Activated CD8-positive, alpha-beta memory T cell treated with anti-CD3 and anti-CD28 coated beads for 1 hour (primary cell): ENCODE measurements at places on chromosomes 3 and 15.

DNA sequence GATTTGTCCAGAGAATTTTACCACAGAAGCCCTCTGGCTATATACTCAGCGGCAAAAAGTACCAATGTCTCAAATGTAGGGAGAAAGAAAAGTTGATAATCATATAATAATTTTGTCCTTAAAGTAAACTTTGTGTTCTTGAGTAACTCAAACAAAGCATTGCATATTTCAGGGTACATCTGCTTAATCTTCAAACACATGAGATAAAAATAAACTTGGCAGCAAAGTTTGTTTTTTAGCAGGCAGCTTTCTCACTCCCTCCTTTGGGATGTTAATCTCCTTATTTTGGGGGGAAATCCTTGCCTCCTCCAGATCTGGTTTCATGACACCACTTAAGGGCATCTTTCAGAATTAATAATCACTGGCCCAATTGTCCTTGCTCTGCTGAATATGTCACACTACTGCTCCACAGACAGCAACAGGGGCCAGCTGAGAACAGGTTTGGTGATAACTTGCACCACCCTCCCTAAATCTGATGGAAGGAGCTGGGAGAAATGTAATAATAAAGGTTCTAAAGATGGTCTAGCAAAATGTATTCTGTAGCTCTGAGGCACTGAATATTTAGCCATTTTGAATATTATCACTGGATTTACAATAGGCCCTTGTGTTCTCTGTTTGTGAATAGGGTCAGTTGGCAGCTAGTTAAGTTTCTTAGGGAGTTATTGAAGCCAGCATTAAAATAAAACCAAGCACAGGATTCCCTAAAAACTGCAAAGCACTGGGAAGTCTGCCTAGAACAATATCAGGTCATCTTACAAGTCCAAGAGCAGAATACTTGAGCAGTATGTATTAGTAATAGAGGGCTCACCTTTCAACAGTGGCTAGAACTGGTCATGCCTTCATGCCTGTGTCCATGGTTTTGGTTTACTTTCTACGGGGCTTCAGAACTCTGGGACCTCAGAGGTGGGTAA, 79.2 kb downstream of the EFL1 start:
- DNase-seq, result no peak

GRCh38 chr3:115438799-115439198, 184.5 kb upstream of the GAP43 start:
- DNase-seq, result no peak

DNA sequence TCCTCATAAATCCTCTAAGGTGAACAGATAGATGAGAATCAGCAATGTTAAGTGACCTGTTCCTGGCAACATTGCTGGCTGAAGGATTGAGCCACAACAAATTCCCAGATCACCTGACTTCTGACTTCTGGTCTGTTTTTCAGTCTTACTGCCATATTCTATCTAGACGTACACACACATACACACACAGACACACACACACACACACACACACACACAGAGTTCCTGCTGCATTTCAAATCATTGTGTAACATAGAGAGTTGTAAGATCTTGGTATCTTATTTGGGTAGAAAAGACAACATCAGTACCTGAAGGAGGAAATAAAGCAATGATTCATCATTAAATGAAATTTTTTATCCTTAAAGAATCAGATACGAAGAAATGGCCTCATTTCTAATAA, 342.6 kb downstream of the MFSD1 start:
- no peak for DNase-seq

- no peak for DNase-seq
Measured at GRCh38 chr3:149382518-149382917, 5.1 kb upstream of the TM4SF1 start.

GRCh38 chr15:89820666-89821611, 6.3 kb upstream of the ANPEP start:
- no peak for DNase-seq

DNA sequence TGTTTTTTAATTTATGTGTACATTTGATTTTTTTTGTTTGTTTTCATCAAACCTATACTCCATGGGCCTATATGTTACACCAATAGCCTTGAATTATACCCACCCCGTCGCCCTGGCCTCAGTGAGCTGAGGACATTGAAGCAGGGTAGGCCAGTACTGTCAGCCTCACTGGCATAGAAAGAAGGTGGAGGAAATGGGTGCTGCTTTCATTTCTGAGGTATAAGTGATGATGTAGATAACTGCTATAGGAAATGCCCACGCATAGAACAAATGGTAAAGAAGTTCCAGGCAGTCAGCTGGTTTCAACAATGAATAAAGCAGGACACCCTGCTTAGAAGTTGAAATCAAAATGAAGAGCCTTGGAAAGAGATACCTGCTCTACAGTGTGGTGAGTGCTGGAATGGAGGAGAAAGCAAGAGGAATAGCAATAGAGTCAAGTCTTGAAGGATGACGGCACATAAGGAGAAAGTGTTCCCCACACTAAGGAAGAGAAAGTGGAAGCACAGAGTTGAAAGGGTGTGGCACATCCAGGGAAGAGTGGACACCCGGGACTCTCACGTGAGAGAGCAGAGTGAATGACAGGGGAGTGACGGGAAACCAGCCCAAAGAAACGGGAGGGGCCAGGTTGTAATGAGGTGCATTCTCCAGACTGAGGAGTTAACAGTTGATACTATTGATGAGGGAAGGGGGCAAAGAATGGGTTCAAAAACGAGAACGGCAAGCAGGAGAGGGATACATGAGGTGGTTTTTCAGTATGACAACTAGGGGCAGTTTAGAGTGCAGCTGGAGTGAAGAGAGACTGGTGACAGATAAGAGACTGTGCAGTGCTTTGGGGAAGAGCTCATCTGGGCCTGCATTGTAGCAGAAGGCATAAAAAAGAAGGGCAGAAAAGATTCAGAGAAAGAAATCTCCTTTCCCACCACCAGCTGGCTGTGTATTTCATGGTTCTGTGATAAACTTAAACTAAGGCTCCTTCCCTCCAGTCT, 70.5 kb downstream of the KLHL25 start:
- no peak for DNase-seq

GRCh38 chr15:96177279-96177678, 153.2 kb upstream of the NR2F2 start:
- DNase-seq, result no peak

DNA sequence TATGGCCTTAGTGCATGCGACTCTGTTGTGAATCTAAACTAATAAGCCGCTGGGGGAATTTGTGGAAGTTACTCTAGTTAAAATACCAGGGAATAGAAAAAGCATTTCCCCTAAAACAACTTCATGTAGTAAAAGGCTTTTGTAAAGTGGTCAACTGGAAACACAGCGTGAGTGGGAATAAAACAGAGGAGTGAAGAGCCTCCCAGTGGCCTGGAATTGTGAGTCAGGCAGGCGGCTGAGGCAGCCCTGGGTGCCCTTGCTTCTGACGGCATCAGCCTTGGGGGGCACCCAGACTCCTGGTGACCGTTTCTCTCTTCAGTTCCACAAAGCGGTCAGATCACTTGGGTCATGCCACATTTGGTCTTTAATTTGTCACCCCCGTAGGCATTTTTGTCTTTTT, 108.4 kb downstream of the GHSR start:
- no peak for DNase-seq

- DNase-seq, result no peak
Measured at GRCh38 chr3:171277456-171278298, 182.5 kb downstream of the TNIK start.

DNA sequence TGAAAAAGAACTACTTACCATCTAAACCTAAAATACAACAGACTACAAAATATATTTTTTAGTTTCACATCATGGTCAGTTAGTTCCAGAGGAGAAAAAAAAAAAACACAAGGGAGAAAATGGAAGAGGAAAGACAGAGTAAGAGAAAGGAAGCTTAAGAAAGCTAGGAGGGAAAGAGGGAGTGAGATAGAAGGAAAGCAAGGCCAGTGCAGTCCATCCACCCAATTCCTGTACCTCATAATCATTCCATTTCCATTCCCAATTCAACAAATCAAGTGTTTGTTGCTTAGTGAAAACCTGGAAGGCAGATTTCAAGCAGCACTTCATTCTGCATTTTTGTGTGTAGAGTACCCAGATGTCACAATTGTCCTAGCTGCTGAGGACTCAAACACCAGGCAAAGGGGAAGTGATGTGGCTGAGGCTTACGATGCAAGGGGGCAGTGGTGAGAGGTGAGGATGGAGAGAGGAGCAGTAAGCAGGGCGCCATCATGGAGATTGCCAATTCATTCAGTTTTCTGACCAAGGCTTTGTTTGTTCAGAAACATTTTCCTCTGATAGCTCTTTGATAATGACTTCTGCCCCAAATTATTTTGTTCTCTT, 83.6 kb upstream of the GSK3B start:
- DNase-seq, result no peak

GRCh38 chr3:136162322-136162721, 33.8 kb downstream of the MSL2 start:
- no peak for DNase-seq

DNA sequence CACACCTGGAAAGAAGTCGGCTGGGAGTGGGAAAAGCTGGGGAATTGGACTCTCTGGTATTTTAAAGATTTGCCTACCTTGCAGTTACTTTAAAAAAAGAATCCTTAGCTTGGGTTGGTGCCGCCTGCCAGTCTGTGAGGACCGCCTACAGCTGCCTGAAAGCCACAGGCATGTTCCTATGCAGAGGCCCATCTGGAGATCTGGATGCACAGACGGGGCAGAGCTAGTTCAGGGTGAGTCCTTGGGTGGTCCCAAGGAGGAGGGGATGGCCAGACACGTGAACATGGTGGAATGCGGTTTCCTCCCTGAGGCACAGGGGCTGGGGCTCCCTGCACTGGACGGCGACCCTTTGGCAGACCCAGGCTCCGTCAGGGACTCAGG, 113.2 kb upstream of the IQSEC1 start:
- DNase-seq, result no peak

GRCh38 chr15:27081676-27082418, 110.9 kb downstream of the GABRG3 start:
- DNase-seq, result no peak

GRCh38 chr3:513301-513700, 316.7 kb downstream of the CHL1 start:
- no peak for DNase-seq

- DNase-seq, result no peak
Measured at GRCh38 chr3:95177096-95177495, 1114.2 kb downstream of the NSUN3 start.

DNA sequence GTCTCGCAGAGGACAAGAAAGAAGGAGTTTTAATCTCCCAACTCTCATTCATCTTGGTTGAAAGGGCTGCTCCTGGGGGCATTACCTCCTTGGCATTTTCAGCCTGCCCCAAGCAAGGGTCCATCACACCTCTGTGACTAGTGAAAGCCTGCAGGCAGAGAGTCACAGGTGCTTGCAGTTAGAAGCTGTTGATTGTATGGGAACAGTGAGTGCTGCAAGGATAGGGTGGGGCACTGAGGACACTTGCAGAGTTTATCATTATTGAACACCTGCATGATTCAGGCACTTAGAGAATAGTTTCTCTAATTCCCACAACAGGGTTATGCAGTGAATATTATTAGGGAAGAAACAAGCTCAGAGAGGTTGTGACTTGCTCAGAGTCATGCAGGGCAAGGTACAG, 41.7 kb upstream of the IGF2BP2 start:
- no peak for DNase-seq
